ENCODE measurements at places on chromosomes 1 and 21.

GRCh38 chr1:223229756-223230155 lies 86.7 kb upstream of the TLR5 start:
- peak; percentile 9 for DNase-seq

- DNase-seq: no peak
These were observed 1171.8 kb upstream of the B3GALT2 start for GRCh38 chr1:194358208-194358581.

GRCh38 chr1:42328916-42329496 lies 6.0 kb downstream of the FOXJ3 start:
- no peak for DNase-seq

- no peak for DNase-seq
These were observed 48.9 kb downstream of the PHC2 start for GRCh38 chr1:33381977-33382376.

DNA sequence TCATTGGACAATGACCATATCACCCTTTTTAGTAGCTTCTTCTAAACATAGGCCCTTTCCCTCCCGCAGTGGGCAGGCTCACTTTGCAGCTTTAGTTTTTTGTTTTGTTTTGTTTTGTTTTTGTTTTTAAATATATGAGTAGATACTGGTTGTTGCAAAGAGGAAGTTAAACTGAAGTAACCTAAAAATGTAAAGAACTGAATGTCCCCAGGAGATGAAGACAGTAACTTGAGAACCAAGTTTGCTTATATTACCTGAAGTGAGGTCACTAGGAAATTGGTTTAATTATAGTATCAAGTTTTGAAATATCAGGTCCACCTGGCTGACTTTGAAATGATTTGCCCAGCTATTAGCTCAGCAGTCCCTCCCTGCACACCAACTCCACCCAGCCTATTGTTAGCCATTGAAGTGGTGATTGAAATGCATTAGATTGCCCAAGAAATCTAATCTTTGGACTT lies 18.2 kb downstream of the SMAP2 start:
- DNase-seq: no peak

DNA sequence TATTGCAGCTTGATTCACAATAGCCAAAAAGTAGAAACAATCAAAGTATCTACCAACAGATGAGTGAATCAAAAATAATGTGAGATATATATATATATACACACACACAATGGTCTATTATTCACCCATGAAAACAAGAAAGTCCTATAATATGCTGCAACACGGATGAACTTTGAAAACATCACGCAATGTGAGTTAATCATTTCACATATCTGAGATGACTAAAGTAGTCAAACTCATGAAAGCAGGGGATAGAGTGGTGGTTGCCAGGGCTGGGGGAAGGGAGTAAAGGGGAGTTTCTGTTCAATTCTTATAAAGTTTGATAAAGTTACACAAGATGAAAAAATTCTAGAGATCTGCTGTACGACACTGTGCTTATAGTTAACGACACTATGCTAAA lies 1234.8 kb downstream of the MRPL39 start:
- DNase-seq: no peak

GRCh38 chr1:215114154-215114933 lies 31.8 kb downstream of the KCNK2 start:
- DNase-seq: no peak

DNA sequence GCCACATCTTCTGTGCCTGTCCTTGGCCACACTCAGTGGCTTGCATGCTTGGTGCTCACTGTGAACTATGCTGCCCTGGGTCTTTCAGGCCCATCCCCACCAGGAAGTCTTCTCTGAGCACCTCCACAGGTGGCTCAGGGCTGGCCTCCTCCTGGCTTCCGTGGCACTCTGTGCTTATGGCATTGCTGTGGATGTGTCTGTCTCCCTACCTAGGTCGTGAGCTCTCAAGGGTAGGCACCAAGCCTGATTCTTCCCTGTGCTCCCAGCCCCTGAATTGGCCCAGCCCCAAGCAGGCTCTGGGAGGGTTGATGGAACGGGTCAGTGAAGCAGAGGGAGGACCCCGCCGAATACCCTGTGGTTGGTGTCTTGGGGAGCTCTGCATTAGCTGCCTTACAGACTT lies 197.7 kb upstream of the EDN2 start:
- DNase-seq: no peak

DNA sequence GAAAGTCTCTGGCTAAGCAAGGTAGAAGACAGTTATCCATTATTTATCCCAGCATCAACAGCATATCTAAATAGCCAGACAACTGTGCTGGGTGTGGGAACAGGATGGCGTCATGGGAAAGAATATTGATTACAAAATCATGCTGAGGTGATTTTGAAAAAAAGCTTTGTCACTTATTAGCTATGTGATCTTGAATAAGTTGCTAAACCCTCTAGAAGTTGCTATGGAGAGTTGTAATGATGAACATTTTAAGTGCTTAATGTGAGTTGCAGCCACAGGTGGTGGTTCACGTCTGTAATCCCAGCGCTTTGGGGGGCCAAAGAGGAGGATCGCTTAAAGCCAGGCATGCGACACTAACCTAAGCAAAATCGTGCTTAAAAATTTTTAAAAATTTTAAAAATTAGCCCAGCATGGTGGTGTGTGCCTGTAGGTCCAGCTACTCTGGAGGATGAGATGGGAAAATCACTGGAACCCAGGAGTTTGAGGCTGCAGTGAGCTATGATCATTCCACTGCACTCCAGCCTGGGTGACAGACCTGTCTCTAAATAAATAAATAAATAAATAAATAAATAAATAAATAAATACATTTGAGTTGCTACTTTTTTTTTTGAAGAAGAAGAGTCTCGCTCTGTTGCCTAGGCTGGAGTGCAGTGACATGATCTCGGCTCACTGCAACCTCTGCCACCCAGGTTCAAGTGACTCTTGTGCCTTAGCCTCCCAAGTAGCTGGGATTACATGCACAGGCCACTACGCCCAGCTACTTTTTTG lies 33.6 kb downstream of the WNT2B start:
- no peak for DNase-seq

- DNase-seq: no peak
These were observed 38.0 kb upstream of the DESI2 start for GRCh38 chr1:244614879-244615278.

DNA sequence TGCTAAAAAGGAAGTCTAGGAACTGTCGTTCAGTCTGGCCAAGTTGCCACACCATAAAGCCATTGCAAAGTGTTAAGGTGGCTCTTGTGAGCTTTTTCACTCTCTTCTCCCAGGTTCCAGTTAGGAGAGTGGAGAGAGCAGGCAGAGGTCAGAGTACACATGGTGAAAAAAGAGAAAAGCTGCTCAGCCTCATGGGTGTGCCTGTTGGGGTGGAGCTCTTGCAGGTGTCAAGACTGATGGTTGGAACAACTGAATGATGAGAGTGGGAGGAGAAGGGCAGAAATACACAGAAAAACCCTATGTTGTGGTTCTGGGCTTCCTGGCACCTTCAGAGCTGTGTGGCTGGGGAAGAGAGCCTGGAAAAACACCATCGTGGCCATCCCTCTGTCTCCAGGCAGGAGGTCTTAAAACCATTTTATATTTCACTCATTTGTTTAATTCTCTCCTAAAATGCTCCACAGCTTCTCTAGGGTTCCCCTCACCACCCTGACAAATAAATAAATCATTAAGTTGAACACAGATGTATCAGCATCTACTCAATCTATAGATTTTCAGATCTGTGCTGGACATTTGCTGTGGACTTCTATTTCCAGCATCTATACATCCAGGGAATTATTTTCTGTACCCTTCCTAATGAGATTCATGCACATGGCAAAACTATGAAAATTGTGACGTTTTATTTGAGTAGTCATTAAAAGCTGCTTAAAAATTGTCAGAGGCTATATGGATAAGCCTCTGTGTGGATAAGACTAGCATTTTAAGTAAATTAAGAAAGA lies 17.5 kb downstream of the UBASH3A start:
- peak; percentile 67 for DNase-seq

DNA sequence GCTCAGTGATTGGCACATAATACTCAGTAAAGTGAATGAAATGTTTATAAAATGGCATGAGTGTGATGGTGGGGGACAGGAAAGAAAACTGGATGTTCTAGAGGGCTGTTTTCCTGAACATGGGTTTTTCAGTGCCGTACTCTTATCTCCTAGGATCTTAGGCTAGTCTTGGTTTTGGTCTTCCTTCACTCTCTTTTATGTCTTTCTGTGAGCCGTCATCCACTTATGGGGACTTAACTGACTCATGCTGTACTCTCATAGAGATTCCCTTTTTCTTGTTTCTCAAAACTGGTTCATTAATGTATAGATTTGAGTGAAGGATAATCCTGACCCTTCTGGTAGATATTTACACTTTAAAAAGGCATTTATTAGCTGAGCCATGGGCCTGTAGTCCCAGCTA lies 16.6 kb downstream of the AGO3 start:
- DNase-seq: peak; percentile 28

DNA sequence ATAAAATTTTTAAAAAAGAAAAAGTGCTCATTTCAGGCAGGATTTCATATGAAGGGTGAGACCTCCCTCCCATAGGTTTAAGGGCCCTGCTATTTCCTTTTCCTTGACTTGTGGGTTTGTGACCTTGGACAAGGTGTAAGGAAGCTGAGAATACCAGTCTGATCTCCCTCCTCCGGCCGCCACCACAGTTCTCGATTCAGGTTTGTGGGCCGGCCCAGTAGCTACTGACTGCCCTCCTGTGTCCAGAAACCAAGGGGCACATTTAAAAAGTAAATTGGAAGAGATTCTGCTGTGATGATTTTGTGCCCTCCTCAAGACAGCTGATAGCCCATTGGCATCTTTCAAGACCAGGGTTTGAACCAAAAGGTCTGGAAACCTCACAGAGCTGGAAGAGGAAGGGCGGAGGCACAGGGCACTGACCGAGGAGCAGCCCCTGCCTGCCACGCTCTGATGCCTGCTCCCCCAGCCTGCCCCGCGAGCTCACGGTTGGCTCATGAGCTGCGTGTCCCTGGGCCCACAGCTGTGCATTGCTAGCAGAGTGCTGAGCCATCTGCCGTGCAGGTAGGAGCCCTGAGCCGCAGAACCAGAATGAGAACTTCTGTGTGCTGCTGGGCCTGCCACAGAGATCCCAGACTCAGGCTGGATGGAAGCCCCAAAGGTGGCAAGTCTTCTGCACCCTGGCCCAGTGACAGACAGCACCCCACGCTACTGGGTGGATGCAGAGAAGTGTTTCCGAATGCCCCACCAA lies 348.7 kb downstream of the NPHP4 start:
- DNase-seq: no peak

DNA sequence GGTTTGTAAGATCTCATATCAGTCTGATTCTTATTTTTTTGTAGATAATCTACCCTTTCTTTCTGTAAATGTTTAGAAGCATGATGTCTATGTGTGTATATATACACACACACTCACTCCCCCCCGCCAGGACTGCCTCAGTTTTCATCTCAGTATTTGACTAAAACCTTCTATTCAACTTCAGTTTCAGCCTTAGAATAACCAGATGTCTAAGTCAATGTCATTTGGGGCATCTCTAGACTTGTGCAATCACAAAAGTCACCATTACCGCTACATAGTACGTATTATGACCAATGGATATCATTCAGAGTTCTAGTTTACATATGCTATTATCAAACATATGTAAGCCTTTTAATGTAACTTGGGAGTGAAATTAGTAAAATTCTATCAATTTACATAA lies 53.3 kb upstream of the BOLA1 start:
- DNase-seq: peak; percentile 28

- no peak for DNase-seq
These were observed 23.3 kb upstream of the RPE65 start for GRCh38 chr1:68473060-68473459.

DNA sequence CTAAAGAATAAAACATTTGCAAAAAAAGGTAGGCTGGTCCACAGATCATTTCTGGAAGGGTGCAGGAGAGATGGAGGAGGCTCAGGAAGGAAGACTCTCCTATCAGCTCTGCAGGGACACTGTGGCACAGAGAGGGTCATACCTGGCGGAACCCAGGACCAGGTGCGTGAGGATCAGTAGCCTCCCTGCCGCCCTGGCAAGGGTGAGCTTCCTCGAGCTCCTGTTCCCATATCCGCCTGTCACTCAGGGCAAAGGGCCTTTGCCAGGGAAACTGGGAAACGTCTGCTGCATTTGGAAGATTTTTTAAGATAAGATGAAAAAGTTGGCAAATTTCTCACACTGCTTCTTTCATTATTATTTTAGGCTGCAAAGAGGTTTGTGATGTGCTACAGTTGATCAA lies 112.1 kb upstream of the TIAM1 start:
- DNase-seq: no peak

DNA sequence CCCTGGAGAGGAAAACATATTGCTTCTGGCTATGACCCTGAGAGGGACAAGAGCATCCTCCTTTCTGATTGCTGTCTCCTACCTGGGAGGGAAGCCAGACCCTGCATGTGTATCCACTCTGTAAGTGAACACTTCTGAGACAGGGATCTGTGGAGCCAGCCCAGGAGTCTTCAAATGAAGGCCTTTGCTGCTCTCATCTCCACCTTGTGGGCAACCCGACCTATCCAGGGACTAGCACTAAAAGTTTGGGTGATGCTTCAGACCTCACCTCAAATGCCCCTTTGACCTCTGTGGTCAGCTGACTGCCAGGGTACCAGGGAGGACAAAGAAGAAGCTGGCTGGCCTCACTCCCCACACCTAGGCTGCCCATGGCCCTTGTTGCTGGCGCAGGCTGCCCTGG lies 64.7 kb downstream of the KCND3 start:
- no peak for DNase-seq

GRCh38 chr1:247482747-247483146 lies 24.8 kb upstream of the OR2B11 start:
- no peak for DNase-seq

GRCh38 chr1:53678507-53678906 lies 60.5 kb downstream of the GLIS1 start:
- no peak for DNase-seq

- no peak for DNase-seq
These were observed 472.6 kb upstream of the DEPDC1 start for GRCh38 chr1:68969441-68969840.

GRCh38 chr1:167756730-167757405 lies 35.1 kb downstream of the MPZL1 start:
- DNase-seq: no peak

GRCh38 chr1:101438359-101438758 lies 201.5 kb downstream of the S1PR1 start:
- no peak for DNase-seq

DNA sequence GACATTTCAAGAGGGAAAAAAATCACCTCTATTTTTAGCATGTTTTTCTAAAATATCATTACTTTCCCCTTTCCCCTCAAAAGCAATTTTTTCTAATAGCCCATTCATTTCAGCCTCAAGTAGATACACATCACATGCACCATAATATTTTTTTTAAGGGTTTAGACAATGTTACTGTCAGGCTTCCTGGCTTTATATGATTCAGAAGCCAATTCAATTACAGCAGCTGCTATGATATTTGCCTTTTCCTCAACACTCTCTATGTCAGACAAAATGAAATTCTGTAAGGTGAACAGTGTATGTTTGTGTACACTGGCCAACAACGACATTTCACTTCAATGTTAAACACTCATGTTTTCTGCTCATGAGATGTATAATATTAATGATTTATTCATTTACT lies 46.5 kb downstream of the OMA1 start:
- DNase-seq: no peak

GRCh38 chr1:31095298-31095981 lies 29.9 kb upstream of the PUM1 start:
- DNase-seq: no peak

Data from activated CD4-positive, alpha-beta T cell treated with anti-CD3 and anti-CD28 coated beads, Interleukin-2, Interleukin-6, amounts not matched to agents 100 ng/mL and 50 ng/mL, durations not matched to agents 16 hours and 8 hours (primary cell).